ENCODE measurements at places on chromosomes 7 and 10.

DNA sequence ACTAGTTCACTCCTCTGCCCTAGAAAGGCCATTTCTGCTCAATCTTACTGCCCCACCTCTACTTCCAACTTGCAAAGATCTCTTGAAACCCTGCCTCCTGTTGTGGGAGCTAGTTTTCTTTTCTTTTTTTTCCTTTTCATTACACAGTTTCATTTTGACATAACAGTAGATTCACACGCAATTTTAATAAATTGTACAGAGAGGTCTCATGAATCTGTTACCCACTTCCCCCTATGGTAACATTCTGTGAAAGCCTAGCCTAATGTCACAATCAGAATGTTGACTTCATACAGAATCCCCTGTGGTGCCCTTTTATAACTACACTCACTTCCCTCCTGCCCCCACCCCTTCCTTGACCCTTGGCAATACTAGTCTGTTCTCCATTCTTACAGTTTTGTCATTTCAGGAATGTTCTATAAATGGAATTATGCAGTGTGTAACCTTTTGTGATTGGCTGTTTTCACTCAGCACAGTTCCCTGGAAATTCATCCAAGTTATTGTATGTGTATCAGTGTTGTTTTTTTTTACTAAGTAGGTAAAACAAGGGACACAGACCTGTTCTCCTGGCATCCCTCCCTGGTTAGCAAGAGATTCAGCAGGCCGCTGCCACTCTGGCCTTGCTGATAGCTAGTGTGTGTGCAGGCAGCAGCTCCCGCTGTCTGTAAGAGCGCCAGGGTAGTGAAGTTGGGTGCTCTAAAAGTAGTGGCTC, 21.5 kb downstream of the CHST3 start:
- DNase-seq = no peak

DNA sequence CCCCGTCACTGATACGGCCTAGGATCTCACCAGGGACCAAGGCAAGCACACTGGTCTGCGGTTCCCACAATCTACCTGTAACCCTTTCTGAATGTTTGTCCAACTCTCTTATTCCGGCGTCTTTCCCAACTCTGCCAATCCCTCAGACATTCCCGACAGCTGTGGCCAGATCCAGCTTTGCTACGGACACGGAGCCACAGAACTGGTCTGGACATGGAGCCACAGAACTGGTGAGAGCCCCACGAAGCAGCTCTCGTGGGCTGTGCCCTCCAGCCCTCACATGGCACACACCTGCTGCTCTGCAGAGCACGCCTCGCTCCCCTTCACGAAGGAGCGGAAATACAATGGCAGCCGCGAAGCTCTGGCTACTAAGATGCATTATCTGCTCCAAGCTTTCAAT, 376.8 kb downstream of the DNAJB6 start:
- DNase-seq = no peak

DNA sequence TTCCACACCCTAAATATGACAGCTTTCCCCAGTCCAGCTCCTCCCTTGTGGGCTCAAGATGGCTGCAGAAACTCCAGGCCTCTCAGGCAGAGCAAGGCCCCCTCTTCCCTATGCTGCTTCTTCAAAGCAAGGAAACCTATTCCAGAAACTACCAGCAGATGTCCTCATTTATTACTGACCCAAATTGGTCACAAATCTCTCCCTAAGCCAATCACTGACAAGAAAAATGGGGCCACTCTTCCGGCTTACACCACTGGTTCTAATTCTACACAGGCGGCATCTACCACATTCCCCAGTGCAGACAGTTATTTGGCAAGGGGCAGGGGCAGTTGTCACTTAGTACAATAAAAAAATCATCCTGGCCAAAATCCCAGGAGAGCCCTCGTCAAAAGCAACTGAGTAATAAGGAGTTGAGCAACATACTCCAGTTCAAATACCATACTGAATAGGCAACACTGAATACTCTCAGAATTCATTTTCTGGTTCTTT, 150.4 kb downstream of the SFMBT2 start:
- DNase-seq = no peak

GRCh38 chr7:25959168-25959734, 192.7 kb upstream of the NFE2L3 start:
- DNase-seq = no peak

- no peak for DNase-seq
Measured at GRCh38 chr7:70681469-70682350, 450.2 kb upstream of the GALNT17 start.

- DNase-seq = no peak
Measured at GRCh38 chr10:86367152-86367951, 757 bp upstream of the GRID1 start.
